Activated T-cell treated with anti-CD3 and anti-CD28 coated beads, Interleukin-2, amount 50 U/mL, for 1 hour (primary cell): ENCODE measurements at places on chromosomes 6 and 20.

GRCh38 chr6:66865771-66866170 is 1158.7 kb upstream of the EYS start:
- no peak for DNase-seq

GRCh38 chr20:14235355-14235754 is 102.1 kb downstream of the FLRT3 start:
- DNase-seq = no peak

DNA sequence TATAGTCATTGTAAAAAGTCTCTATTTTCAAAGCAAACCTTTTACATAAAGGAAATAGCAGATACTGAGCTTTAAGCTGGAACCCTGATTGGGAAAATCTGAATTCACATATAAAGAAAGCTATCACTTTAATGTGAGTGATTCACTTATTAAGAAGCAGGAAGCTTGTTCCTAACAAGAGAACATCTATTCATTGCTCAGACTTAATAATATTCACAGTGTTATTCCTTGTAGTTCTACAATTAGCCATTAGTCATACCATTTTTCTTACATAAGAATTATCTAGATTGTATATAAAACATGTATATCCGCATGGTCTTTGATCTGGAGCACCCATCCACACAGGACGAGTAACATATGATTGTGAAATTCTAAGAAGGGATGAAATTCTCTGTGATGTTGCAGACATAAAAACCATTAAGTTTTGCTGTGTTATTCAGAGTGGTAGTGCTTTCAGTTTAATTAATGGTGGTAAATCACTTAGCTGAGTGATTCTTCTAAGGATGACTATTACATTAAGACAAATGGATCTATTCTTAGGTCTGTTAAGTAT is 71.1 kb upstream of the FOXQ1 start:
- no peak for DNase-seq

- no peak for DNase-seq
Measured at GRCh38 chr20:38001173-38001875, 31.9 kb downstream of the TTI1 start.

GRCh38 chr20:3339571-3339970 is 67.9 kb downstream of the DNAAF9 start:
- no peak for DNase-seq

DNA sequence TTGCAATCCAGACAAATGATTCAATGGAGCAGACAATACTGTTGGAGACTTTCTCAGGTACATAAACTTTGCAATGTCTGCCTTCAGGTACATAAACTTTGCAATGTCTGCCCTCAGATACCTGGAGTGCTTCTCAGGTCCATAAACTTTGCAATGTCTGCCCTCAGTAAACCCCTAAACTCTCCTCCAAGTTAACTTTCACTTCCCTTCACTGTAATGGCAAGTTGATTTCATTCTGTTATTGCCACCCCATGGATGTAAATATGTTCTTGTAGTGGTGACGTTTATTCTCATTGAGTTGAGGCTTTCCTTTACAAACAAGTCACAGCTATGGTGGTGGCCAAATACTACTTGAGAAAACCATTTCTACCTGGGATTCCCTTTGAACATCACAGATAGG is 338.8 kb downstream of the EPM2A start:
- no peak for DNase-seq

DNA sequence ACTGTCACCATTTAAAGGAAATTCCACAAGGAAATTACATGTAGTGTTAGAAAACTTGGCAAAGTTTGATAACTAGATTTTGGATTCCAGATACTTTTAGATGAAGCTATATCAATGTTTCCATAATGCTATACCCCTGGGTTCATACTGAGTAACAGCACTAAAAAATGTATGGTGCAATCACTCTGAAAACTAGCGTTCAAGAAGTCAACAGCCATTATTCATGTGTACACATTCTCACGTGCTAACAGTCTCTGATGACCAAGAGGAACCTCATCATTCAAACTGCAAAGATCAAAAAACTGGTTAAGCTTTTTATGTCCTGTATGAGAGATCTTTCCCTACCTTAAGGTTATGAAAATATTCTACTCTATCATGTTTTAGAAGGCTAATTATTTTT is 197.6 kb downstream of the GMDS start:
- DNase-seq = no peak

DNA sequence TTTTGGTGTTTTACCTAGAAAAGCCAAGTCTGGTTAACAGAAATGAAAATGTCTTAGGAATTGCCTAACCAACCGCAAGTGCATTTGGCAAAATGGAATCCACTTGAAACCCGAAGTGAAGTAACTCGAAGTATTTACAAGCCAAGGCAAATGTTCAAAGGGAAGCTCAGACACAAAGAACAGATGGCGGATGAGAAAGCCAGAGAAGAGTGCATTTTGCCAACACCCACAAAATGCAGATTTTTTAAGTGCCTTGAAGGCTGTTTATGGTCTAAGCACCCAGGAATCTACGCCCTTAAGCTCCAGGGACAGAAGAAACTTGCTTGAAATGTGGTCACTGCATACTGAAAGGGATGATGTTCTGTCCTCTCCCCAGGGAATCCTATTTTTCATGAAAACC is 70.0 kb upstream of the TBXT start:
- DNase-seq = no peak

- DNase-seq = no peak
Measured at GRCh38 chr6:132275066-132275970, 126.0 kb downstream of the MOXD1 start.
